ENCODE measurements at places on chromosomes 11 and 22. TPM values are rescaled to one million over a fixed set of nuclear protein-coding genes. Genes with fewer than 3 reads are reported as not detected.

DNA sequence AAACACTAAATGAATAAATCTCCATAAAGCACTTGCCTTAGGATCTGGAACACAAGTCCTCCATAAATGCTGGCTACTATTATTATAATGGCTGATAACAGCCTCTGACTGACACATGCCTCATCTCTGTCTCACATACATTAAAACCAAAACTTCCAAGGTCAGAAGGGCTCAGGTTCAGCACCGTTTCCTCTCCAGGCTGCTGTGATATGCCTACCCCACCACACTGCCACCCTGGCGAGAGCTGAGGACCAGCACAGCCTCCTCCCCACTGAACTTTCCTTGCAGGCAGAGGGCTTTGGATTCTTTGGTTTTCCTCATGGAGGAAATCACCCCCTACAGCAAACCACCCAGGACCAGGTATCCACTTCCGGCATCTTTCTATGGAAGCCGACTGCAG is 112.8 kb downstream of the ABTB2 start:
- H3K4me1 ChIP-seq, result peaks cover 23% of the 10 kb centered on the region
- H3K4me3 ChIP-seq, result no peak overlapping the region
- no peaks in the 10 kb centered on the region for H3K36me3 ChIP-seq
- H3K27ac ChIP-seq, result peak overlapping the region; percentile 91

- H3K27ac ChIP-seq, result no peak overlapping the region
- H3K4me3 ChIP-seq, result no peak overlapping the region
- no peaks in the 10 kb centered on the region for H3K36me3 ChIP-seq
- no peaks in the 10 kb centered on the region for H3K27me3 ChIP-seq
- DNase-seq, result peak; percentile 28
- no peaks in the 10 kb centered on the region for H3K4me1 ChIP-seq
Measured at GRCh38 chr22:38901111-38901641, 29.2 kb upstream of the CBX6 start.

GRCh38 chr11:61834278-61835048 is 6.4 kb downstream of the FADS2 start:
- H3K27ac ChIP-seq, result peak overlapping the region; percentile 85
- peaks cover 32% of the 10 kb centered on the region for H3K4me1 ChIP-seq
- no peaks in the 10 kb centered on the region for H3K27me3 ChIP-seq
- no peaks in the 10 kb centered on the region for H3K36me3 ChIP-seq

GRCh38 chr22:44398856-44399837 is 86.4 kb upstream of the SHISAL1 start:
- H3K4me3 ChIP-seq, result no peak overlapping the region
- H3K4me1 ChIP-seq, result no peaks in the 10 kb centered on the region
- no peak overlapping the region for H3K27ac ChIP-seq
- no peak for DNase-seq
- H3K36me3 ChIP-seq, result no peaks in the 10 kb centered on the region

DNA sequence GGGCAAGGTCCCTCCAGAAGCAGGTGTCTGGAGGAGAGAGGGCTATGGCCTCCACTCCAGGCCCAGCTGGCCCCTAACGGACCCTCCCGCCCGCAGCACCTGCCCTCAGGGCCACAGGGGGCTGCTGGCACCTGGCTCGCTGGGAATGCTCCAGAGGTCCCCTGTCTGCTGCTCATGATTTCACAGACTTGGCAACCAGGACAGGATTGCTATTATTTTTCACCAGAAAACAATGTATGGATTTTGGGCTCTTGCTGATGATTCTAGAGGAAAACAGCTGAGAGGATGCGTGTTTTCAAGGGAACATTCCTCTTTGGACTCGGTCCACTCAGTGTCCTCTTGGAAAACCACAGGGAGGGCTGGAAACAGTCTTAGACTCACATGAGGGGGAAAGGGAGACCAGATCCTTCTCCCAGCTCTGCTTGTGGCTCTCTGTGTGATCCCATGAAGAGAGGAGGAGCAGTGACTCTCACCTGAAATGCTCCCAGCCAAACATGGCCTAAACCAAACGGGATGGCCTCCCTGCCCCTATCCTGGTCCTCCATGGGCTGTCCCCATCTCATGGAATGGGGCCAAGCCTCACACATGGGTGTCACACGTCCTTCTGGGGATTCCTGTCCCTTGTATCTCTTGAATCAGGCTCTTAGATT is 15.8 kb downstream of the MYEOV start:
- no peaks in the 10 kb centered on the region for H3K27me3 ChIP-seq
- H3K4me1 ChIP-seq, result peaks cover 13% of the 10 kb centered on the region
- no peak overlapping the region for H3K27ac ChIP-seq

DNA sequence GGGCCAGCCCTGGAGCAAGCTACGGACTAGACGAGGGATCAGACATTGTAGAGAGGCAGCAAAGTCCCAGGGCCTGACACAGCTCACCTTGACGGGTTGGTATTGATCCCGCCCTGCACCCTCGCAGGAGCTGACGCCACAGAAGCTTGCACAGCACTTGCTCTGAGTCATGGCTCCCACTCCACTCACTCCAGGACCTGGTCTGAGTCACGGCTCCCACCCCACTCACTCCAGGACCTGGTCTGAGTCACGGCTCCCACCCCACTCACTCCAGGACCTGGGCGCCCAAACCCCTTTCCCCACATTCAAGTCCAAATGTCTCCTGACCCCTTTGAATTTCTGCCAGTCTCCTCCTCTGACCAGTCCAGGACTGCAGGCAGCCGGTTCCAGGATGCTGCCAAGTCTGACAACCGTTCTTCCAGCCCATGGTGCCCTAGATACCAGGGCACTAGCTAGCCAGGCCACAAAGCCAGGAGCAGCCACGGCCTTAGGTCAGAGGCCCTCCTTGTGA is 6.0 kb upstream of the PNPLA5 start:
- H3K4me3 ChIP-seq, result no peak overlapping the region
- no peaks in the 10 kb centered on the region for H3K4me1 ChIP-seq
- DNase-seq, result no peak
- no peak overlapping the region for H3K27ac ChIP-seq

Gene POU2AF3
- polyA plus RNA-seq, result 9.9 TPM

DNA sequence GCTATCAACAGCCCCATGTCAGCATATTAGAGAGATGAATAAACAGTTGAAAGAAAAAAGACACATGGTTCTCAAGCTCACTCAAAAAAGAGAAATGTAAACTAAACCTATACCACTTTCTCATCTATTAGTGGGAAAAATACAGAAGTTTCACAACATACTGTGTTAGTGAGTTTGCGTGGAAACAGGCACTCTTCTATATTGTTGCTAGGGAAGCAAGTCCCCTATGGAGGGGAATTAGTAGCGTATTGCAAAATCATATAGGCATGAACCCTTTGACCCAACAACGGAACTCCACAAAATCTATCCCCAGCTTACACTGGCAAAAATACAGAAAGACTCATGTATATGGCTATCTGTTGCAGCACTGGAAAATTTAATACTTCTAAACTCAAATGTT is 14.2 kb upstream of the RFPL2 start:
- no peaks in the 10 kb centered on the region for H3K36me3 ChIP-seq
- no peak for DNase-seq
- H3K4me1 ChIP-seq, result no peaks in the 10 kb centered on the region
- H3K4me3 ChIP-seq, result no peak overlapping the region
- H3K27me3 ChIP-seq, result no peaks in the 10 kb centered on the region
- H3K27ac ChIP-seq, result no peak overlapping the region

Gene OR5M8
- polyA plus RNA-seq, result not detected

Gene KRTAP5-1
- polyA plus RNA-seq, result not detected

GRCh38 chr11:129312730-129313503 is 62.7 kb upstream of the BARX2 start:
- no peaks in the 10 kb centered on the region for H3K27me3 ChIP-seq
- H3K27ac ChIP-seq, result no peak overlapping the region
- DNase-seq, result no peak
- peaks cover 13% of the 10 kb centered on the region for H3K4me1 ChIP-seq

DNA sequence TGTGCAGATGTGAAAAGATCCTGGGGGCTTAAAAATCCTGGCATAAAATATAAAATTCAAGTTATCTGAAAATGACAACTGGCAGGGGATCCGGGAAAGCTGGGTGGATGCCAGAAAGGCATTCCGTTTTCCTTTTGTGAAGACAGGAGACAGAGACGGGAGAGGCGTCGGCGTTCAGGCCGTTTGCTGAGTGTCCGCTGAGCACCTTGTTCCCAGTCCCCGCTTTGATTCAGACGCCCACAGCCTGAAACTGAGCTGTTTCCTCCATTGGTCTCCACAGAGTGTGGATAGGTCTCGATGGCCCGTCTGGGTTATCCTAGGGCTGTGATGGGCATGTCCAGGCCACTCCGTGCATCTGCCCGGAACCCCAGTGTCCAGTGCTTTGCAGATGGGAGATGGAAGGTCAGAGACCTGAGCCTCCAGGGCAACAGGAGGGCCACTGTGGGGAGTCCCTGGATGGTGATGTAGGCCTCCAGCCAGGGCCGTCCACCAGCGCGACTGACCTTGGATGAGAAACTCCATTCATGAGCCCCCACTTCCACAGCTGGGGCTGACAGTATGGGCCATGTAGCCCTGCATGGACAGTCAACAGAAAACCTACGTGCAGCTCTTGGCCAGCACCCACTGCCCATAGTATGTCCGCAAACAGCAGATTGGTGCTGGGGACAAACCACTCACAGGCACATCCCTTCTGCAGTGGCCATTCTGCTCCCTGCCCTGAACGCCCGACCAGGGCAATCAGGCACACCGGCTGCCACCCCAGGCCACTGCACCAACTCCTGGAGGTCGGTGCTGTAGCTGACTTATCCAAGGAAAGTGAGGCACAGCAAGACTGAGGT is 11.6 kb downstream of the MRGPRF start:
- H3K27me3 ChIP-seq, result no peaks in the 10 kb centered on the region
- peak overlapping the region; percentile 59 for H3K27ac ChIP-seq
- H3K4me1 ChIP-seq, result no peaks in the 10 kb centered on the region

- no peaks in the 10 kb centered on the region for H3K36me3 ChIP-seq
- DNase-seq, result no peak
- H3K4me1 ChIP-seq, result no peaks in the 10 kb centered on the region
- H3K4me3 ChIP-seq, result no peak overlapping the region
Measured at GRCh38 chr22:35611891-35612576, 5.1 kb downstream of the MB start.

DNA sequence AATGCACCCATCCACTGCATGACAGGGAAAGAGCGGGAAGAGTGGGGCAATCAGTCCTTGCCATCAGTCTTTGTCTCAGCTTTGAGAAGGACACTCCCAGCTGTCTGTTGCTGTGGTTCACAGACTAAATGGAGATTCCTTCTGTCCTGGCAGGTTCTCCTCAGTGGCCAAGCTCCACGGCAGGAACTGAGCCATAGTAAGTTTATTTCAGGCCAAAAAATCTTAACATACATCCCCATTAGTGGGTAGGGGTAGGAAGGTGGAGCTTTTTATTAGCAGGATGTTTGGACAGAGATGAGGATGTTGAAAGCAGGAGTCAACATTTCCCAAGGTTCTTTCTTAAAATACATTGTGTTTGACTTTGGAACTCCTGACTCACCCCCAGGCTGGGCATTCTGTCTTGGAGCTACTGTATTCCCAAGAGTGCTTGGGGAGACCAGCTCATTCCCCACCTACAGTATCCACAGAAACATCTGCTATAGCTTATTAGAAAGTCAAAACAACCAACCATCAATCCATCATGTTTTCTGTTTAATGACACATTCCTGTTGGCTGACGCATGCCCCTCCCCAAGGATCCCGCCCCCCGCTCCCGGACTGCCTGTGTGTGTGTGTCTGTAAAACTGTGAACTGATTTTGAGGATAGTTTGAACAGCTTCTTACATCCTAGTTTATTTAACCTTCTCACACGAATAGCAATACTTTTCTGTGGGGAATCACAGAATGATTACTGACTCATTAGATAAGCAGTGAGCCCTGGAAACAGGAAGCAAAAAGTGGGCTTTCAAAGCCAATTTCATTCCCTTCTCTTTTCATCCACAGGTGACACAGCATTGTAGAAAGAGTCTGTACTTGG is 109.5 kb downstream of the CCDC81 start:
- peak overlapping the region; percentile 84 for H3K27ac ChIP-seq
- peak; percentile 76 for DNase-seq
- H3K4me3 ChIP-seq, result no peak overlapping the region
- H3K36me3 ChIP-seq, result no peaks in the 10 kb centered on the region
- H3K4me1 ChIP-seq, result peaks cover 11% of the 10 kb centered on the region

DNA sequence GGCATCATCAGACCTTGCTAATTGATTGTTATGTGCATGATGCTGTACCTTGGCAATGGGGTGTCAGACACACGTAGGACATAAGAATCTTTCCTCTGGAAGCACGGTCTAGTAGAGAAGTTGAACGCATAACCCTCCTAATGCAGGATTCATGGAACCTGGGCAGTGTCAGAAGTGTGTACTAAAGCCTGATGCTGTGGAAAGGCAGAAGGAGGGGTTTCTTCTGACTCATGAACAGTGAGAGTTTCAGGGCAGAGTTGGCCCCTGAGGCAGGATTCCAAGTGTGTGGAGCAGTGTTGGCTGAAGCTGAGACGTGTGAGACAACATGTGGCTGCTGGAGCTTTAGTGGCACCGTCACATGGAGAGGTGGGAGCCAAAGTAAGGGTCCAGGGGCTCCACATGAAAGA is 3.5 kb downstream of the PANX1 start:
- H3K4me3 ChIP-seq, result no peak overlapping the region
- H3K27ac ChIP-seq, result peak overlapping the region; percentile 84
- no peaks in the 10 kb centered on the region for H3K36me3 ChIP-seq
- peak; percentile 71 for DNase-seq
- peaks cover 46% of the 10 kb centered on the region for H3K4me1 ChIP-seq
- no peaks in the 10 kb centered on the region for H3K27me3 ChIP-seq

All from hepatocyte (in vitro differentiated cells).